ENCODE measurements at places on chromosomes 6 and 20.

DNA sequence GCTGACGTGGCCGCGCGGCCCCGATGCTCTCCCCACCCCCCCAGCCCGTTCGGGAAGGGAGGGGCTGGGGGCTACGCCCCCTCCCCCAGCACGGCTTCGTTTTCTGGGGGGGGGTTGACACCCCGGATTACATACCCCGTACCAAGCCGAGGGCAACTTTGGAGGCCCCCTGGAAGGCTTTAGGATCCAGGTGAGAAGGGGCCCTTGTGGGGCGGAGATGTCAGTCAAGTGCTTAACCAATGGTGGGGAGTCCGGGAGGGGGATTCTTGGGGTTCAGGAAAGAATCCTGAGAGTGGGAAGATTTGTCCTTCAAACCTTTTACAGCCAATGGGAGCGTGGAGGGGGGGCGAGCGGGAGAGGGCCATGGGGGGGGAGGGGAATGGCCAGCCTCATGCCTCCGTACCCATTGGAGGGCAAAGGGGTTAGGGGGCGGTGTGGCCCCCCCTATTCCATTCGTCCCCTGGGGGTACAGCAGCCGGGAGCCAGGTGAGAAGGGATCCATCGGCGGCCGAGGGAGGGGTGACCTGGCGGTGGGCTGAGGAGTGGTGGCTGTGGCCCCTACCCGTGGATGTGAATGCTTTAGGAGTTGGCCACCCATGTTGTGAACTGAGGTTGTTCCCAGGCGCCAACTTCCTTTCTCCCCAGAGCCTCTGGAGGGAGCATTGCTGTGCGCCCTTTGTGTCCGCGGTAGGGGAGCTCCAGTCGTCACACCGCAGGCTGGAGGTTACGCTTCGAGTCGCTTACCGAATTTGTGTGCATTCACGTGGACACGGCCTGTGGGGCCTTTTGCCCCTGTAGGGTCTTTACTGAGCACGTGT is 682 bp downstream of the BRD2 start:
- DNase-seq: no peak

- DNase-seq: no peak
Measured at GRCh38 chr6:113930183-113930582, 40.8 kb downstream of the HDAC2 start.

DNA sequence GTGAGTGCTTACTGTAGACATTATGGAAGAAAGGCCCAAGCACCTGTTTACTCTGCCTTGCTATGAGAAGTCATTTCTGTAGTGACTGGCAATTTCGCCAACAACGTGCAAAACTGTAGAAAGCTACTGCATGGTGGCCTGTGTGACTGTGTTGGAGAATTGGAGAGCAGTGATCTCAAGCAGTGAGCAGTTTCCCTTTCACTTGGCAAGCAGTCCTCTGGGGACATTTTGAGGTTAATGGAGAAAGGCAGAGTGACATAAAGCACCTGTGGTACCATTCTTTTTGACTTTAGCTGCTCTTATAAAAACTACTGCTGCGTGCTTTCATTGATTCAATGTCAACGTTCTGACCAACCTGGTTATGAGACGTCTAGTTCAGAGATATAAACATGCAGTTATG is 382.6 kb upstream of the JAG1 start:
- DNase-seq: no peak

- DNase-seq: no peak
Measured at GRCh38 chr6:148780918-148781436, 34.1 kb downstream of the UST start.

DNA sequence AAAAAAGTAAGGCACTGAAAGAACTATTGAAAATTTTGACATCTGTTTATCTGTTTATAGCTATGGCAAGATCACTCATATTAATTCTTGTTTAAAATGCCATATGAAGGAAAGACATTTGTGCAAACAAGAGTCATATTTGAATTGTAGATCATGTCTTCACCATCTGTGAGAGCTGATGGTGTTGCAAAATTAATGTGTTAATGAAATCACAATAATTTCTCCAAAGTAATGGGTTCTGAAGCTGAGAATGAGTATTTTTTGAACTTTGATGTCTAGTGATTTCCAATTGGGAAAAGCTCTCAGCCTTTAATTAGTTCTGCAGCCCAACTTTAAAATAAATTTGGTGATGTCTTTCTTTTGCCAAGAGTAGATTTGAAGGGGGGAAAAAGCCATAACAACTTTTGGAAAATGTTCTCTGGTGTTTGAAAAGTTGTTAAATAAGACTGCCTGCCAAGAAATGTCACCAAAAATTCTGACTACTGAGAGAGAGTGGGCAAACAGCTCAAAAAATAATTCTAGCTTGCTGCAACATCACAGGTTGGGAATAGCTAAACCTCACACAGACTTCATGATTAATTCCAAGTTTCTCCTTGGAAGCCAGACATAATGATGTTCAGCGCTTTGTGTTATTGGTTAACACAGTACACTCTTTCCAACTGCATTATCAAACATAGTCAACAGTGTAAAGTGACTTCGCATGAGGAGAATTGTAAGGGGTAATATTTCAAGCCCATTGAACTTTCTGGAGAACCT is 142.6 kb downstream of the SOBP start:
- no peak for DNase-seq

GRCh38 chr20:32573167-32573851 is 11.8 kb downstream of the NOL4L start:
- DNase-seq: no peak

DNA sequence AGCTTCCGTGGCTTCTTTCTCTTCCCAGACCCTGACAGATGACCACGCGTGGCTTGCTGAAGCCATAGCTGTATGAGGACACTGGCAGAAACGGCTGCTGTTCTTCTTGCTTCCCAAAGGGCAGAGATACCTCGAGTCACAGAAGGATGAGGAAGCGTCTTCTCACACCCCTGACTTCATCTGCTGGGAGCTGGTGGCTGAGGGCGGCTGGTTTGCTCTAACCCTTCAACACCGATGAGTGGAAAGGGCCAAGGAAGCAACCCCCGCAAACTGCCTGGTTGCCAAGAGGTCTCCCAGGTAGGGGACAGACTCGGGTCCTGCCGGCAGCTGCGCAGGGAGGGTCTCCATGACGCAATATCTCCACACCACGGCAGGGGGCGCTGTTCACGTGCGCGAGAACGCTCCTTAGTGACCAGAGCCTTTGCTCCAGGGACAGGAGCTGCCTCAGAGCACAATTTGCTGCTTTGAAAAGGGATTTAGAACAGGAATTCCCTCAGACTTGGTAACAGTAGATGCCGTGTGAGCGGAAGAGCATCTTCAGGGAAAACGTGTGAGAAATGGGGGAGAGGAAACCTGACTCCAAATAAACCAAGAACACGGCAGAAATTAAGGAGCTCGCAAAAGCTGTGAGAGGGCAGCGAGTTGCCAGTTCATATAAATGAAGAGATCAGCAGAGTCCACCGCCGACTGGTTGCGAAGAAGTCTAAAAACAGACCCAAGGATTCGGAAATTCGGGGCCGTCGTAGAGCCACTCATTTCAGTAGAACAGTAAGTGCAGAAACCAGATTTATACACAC is 80.2 kb downstream of the ERMARD start:
- DNase-seq: peak; percentile 62

DNA sequence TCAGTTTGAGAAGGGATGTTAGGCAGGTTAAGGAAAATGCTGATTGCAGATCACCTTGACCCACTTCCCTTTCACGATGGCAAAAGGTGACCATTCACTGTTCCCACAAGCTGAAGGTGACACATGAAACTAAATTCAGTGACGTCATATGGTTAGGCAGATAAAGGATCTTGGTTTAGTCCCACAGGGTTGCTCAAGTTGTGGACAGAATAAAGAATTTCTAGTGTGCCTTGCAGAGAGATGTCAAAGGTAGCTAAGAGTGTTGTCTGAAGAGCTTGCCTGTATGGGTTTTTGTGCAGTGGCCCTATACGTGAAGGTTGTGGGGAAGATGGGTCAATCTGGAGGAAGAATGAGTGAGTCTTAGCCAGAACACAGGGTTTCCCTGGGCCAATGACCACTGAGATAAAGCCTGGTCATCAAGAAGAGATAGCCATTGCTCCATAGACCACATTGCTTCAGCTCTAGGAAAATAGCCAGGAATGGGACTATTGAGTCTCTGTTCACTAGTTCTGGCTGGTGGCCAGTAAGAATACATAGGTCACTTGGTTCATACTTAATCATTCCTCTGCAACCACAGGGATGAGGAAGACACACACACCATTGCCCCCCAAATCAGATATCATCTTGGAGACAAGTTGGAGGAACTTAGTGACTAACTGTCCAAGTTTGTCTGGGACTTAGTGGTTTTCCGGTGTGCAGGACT is 148.5 kb upstream of the ATXN1 start:
- DNase-seq: no peak

DNA sequence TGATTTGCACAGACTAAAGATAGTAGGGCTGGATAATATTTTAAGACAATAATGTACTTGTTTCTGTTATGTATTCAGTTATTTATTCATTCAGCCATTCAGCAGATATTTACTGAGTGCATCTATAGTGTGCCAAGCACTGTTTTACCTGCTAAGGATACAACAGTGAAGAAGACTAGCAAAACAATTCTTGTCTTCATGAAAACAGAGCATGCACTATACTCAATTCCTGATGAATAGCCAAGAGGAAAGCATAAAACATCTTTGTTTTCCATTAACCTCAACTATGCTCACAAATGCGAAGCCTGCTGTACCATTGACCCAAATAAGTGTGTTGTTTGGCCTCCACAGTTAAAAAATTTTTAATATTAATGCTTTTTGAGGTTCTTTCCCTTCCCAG is 436.7 kb downstream of the BCKDHB start:
- no peak for DNase-seq

DNA sequence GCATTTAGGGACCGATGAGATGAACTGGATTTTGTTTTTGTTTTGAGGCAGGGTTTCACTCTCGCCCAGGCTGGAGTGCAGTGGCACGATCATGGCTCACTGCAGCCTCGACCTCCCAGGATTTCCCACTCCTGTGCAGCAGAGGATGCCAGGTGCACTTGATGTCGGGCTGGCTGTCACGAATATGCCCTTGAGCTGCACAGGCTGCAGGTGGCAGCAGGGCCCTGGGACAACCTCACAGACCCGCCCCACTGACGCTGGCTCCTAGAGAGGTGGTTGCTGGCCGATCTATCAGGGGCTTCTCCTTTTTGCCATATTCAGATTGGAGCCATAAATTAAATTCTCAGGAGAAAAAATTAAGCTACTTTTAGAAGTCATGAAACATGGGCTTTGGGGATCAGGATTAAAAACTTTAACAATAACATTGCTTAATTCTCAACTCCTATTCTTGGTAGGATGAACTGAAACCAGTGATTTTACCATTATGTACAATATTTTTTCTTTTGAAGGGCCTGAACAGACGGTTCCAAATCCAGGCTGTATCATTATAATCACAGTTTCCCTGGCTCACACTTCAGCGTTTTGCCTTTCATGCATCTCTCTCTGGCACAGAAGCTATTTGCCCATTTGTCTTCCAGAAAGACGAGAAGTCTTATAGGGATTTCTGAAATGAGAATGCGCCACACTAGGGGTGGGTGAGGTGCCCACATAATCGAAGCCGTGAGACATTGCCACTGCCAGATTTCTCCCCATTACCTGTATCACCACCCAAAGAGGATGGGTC is 32.4 kb downstream of the NQO2 start:
- no peak for DNase-seq

DNA sequence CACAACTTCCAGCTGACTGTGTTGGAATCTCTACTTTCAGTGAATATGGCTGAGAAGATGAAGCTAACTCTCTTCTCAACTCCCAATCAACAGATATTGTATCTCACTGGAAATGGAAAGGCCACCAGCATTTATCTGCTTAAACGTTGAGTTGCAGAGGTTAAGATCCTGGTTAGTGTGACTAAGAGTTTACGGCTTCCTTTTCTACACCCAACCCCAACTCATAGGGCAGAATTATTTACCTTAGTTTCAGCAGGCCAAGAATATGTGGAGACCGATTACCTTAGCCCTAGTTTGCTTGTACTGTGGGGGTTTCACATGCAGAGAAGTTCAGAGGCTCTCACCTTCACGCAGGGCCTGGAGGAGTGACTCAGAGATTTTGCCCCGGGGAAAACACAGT is 1026.6 kb downstream of the EYS start:
- DNase-seq: no peak

DNA sequence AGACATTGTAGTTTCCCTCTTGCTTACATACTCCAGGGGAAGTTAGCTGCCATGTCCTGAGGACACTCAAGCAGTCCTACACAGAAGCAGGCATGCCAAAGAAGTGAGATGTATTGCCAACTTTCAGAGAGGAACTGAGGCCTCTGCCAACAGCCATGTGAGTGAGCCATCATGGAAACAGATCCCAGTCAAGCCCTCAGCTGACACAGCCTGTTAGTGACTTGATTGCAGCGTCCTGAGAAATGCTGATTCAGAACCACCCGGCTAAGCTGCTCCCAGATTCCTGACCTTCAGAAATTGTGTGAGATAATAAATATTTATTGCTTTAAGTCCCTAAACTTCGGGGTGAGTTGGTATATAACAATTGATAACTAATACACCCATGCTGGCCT is 38.1 kb downstream of the GSTA2 start:
- DNase-seq: no peak

GRCh38 chr20:45318386-45318939 is 10.4 kb upstream of the MATN4 start:
- no peak for DNase-seq

All from stimulated activated CD4-positive, alpha-beta T cell treated with anti-CD3 and anti-CD28 coated beads, TNF-alpha, amount 100 ng/mL, for 48 hours (primary cell).